ENCODE measurements at places on chromosomes 2 and 18. TPM values are rescaled to one million over a fixed set of nuclear protein-coding genes. Genes with fewer than 3 reads are reported as not detected.

The SERPINB3 gene
- 0.75 TPM for total RNA-seq

The ARHGEF4 gene
- 48.8 TPM for total RNA-seq

The STON1 gene
- 0.47 TPM for total RNA-seq

The RABL2A gene
- total RNA-seq, result 13.4 TPM

The SERPINB13 gene
- 12.4 TPM for total RNA-seq

The CPO gene
- not detected for total RNA-seq

The FIGN gene
- 2.5 TPM for total RNA-seq

The SPP2 gene
- not detected for total RNA-seq

The MROH2A gene
- 0.50 TPM for total RNA-seq

The TMEM17 gene
- 3.9 TPM for total RNA-seq

The PGAP1 gene
- total RNA-seq, result 21.3 TPM

The IL37 gene
- not detected for total RNA-seq

The CD207 gene
- total RNA-seq, result not detected

The HTR2B gene
- total RNA-seq, result 0.17 TPM

The SIX2 gene
- total RNA-seq, result not detected

The ERFE gene
- 1.0 TPM for total RNA-seq

The FAP gene
- 52.8 TPM for total RNA-seq

The LHCGR gene
- not detected for total RNA-seq

The ABCB11 gene
- total RNA-seq, result not detected

The CD226 gene
- 5.2 TPM for total RNA-seq

The SIX3 gene
- not detected for total RNA-seq

The CHRNG gene
- not detected for total RNA-seq

The NDC80 gene
- 15.3 TPM for total RNA-seq

The CYP26B1 gene
- 8.6 TPM for total RNA-seq

The RAPH1 gene
- 12.5 TPM for total RNA-seq

The VSNL1 gene
- total RNA-seq, result 15.7 TPM

The RASGRP3 gene
- total RNA-seq, result not detected

The WNT6 gene
- not detected for total RNA-seq

The IL36RN gene
- total RNA-seq, result 1.3 TPM

The PTPRN gene
- not detected for total RNA-seq

The REG3G gene
- total RNA-seq, result not detected

The ANO7 gene
- 2.5 TPM for total RNA-seq

The ATP6V1B1 gene
- total RNA-seq, result not detected

Measured in mammary epithelial cell (primary cell).